Posterior cingulate gyrus (tissue), 11 donors: ENCODE measurements at places on chromosomes 13 and 19.
A peak's percentile ranks its signal among the peaks of the same experiment; 100 is the strongest.

DNA sequence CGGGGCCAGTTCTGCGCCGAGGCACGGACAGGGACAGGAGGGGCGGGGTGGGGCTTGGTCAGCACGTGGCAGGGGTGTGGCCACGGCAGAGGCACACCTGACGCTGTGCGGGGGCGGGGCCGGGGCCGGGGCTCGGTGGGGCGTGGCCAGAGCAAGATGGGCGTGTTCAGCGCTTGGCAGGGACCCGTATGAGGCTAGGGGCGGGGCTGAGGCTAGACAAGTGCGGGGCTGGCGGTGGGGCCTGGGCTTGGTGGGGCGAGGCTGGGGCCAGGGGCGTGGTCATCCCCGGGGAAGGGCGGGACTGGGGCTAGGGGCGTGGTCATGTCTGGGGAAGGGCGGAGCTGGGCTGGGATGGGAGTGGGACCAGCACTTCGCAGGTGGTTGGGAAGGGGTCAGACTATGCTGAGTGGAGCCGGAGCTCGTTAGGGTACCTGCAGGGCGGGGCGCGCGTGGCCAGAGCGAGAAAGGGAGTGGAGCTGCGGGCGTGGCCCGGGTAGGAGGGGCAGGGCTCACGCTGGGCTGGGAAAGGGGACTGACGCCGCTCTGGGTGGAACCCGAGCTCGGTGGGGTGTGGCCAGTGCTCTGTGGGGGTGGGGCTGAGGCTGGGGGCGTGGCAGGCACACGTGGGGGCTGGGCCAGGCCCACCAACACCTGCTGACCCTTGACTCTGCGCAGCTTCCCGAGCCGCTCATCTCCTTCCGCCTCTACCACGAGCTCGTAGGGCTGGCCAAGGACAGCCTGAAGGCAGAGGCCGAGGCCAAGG lies 12.8 kb downstream of the POLR2E start:
- no peak for DNase-seq

- DNase-seq, result no peak
Observed at GRCh38 chr13:106286811-106287210, 248.7 kb downstream of the EFNB2 start.

DNA sequence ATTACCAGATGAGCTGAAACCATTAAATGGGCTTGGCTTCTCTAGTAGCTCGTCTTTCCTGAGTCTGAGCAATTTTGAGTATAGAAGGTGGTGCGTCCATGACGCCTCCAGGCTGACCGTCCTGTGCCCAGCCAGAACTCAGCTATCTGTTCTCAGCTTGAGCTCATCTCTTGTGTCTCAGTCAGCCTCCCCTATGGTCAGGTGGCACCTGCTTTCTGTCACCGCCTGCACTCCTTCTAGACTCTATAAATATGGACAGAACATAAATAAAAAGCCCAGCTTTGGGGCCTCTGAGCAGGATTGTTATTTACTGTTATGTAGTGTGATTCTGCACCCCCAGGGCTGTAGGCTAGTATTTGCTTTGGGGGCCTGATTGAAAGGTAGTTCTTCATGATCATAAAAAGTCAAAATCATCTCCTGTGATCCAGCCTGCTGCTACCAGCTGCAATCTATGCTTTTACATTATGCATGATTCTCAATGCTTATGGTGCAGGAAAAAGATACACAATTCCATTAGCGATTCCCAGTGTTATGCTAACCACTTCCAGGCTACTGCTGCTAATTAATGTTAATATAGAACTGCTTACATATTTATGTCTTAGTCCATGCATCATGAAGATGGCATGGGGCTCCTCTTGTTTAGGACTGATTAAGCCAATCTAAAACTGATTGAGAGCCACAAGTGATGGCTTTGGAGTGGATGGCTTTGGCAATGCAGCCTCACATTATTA lies 72.5 kb upstream of the TMTC4 start:
- no peak for DNase-seq

DNA sequence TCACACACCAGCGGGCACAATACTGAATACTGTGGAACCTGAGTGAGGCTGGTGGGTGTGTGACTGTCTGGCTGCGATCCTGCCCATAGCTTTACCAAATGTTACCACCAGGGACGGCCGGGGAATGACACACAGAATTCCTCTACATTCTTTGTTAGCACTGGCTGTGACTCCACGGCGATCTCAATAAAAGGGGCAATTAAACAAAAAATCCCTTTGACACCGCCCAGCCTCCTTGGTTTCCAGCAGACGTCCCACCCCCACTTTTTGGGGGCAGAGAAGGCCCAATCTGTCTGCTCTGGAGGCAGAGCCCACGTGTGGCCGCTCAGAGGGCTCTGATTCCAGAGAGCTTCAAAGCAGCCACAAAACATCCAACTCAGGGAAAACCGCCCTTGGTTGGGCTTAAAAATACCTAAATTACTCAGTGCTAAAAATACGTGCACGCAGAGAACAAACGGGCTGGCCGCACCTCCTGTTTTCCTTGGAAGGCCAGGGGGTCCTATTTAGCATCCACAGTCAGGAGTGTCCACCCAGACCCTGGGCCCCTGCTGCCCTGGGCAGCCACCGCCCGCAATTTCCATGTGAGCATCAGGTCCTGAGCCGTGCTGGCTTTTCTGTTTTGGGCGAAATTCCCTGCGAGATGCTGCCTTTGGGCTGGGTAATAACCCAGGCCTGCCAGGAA lies 47.8 kb downstream of the GADD45B start:
- peak; percentile 64 for DNase-seq

DNA sequence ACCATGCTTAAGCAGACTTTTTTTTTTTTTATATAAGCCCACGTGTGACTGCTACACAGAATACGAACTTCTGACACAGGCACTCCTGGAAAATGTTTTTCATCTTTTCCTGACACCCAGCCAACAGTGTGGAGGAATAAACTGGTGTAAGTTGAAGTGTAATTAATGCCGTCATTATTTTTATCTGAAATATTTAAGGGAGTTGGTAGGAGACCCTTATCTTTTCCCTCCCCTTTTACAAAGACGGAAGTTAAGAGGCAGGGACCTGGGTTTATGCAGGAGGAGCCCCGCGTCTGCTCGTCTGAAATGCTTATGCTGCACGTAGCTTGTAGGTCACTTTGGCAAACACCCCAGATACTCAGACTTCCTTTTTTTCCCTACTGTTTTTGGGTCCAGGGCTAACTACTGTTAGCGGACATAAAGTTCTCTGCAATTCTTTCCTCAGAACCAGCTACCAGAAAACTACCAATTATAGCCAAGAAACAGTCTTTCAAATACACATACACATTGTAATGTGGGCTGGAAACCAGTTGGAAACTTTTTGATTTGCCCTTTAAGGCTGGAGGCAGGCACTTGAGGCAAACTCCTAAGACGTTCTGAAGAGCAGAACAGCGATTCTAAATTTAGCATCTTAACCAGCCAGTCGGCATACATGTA lies 50.8 kb downstream of the EFNB2 start:
- DNase-seq, result no peak

- DNase-seq, result no peak
Observed at GRCh38 chr19:31317570-31317969, 31.7 kb downstream of the TSHZ3 start.

GRCh38 chr13:113837560-113838355 lies 26.1 kb downstream of the GAS6 start:
- DNase-seq, result peak; percentile 86

DNA sequence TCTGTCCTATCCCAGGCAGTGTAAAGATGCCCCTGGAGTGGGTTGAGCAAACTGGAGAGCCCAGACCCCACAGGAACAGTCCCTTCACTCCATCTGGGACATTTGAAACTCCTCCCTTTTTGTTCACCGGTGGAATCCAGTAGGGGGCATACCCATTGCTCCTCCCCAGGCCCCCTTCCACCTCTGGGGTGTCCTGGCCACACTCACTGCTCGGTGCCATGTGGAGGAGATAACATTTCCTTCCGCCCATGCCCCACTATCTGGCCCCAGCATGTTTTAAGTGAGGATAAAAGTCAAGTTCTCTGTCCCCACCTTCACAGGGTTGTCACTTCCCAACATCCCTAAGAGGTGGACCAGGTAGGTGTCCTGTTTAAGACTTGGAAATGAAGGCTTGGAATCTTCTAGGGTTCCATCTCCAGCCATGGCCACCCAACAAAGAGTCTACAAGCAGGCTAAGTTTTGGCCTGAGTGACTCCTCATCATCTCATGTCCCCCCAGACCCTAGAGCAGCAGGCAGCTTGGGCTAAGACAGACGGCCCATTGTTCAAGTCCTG lies 9.3 kb downstream of the ZNF526 start:
- no peak for DNase-seq

GRCh38 chr19:57754091-57754673 lies 7.6 kb downstream of the ZNF776 start:
- no peak for DNase-seq

DNA sequence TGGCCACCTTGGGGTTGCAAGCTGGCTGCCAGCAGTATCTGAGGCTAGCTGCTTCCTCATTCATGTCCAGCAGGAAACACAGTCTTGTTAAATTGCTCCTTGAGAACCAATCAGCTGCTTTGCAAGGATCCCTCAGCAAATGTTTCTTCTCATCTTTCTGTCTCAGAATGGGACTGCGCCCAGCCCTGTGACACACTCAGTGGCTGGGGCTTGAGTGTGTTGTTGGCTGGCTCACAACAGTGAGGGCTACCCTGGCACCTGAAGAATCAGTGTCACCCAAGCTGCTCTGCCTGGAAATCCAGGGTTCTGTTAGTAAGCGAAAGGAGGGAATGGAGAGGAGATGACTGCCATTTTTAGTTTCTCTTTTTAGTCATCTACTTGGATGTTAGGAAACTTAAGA lies 317.2 kb downstream of the DCT start:
- peak; percentile 8 for DNase-seq

DNA sequence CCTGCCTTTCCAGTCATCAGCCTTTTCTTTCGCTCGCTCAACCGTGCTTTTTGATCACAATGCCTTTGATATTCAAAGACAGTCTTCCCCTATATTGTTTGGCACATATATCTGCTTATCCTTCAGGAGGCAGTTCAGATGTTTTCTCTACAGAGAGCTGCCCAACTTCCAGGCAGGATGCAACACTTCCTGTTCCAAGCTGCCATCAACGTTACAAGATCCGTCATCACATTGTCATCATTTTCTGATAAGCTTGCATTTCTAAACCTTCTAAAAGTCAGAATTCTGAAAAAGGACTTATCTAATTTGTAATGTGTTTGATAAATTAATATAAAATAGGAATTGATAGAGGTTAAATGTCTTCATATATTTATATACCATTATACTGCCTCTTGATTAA lies 574.2 kb downstream of the TBC1D4 start:
- no peak for DNase-seq

- DNase-seq, result peak; percentile 71
Observed at GRCh38 chr19:32870981-32871451, 1.4 kb upstream of the SLC7A9 start.

DNA sequence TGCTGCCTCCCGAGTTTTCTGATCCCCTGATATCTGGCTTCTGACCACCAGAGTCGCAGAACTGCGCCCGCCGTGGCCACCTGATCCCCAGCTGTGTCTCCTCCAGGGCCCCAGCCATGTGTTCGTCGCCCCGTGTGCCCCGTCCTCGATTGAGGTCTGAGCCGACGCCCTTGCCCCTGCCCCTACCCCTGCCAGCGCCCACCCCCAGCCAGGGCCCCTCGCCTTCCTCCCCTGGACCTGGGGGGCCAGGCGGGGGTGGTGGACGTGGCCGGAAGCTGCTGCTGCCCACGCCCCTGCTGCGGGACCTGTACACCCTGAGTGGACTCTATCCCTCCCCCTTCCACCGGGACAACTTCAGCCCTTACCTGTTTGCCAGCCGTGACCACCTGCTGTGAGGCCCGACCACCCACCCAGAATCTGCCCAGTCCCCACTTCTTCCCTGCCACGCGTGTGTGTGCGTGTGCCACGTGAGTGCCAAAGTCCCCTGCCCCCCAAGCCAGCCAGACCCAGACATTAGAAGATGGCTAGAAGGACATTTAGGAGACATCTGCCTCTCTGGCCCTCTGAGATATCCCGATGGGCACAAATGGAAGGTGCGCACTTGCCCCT lies 9.2 kb downstream of the PLPPR2 start:
- no peak for DNase-seq

- DNase-seq, result no peak
Observed at GRCh38 chr19:41549884-41550283, 26.1 kb upstream of the CEACAM21 start.

- DNase-seq, result no peak
Observed at GRCh38 chr19:56740501-56740900, 68.9 kb upstream of the ZNF835 start.

- no peak for DNase-seq
Observed at GRCh38 chr19:38267761-38268483, 3.5 kb downstream of the SPINT2 start.

- peak; percentile 18 for DNase-seq
Observed at GRCh38 chr13:107866941-107867623, 348.3 kb downstream of the LIG4 start.

- no peak for DNase-seq
Observed at GRCh38 chr19:2270157-2270422, 11.9 kb downstream of the PEAK3 start.

- DNase-seq, result no peak
Observed at GRCh38 chr13:19772306-19772705, 10.4 kb downstream of the PSPC1 start.

DNA sequence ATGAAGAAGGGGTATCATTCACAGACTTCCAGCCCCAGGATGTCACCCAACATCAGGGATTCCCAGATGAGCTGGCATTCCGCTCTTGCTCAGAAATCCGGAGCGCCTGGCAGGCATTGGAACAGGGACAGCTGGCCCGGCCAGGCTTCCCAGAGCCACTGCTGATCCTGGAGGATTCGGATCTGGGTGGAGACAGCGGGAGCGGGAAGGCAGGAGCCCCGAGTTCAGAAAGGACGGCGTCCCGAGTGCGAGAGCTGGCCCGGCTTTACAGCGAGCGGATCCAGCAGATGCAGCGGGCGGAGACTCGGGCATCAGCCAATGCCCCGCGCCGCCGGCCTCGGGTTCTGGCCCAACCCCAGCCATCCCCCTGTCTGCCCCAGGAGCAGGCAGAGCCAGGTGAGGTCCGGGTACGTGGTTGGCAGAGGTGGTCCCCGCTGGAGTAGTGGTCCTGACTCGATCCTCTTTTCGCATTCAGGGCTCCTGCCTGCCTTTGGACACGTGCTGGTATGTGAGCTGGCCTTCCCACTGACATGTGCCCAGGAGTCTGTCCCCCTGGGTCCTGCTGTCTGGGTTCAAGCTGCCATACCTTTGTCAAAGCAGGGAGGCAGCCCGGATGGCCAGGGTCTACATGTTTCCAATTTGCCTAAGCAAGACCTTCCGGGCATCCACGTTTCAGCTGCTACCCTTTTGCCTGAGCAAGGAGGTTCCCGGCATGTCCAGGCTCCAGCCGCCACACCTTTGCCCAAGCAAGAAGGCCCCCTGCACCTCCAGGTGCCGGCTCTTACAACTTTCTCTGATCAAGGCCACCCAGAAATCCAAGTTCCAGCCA lies 11.0 kb downstream of the PLEKHG2 start:
- DNase-seq, result peak; percentile 69

DNA sequence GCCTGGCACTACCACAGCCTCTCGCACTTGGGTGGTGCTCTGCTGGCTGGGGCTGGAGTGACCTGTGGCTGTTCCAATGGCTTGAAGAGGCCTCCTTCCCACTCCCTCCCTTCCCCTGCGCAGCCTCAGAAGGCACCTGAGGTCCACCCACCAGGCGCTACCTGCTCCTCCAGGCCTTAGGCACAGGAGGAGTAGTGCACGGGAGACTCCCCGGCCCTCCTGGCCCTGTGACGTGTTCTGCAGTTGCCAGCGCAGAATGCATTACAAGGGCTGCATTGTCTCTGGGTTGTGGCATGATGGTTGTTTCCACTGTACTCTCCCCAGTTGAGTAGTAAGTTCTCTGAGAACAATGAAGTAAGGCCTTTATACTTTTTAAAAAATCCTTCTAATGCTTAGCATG lies 128.6 kb downstream of the TEX29 start:
- DNase-seq, result peak; percentile 80
